Stimulated activated CD4-positive, alpha-beta T cell treated with anti-CD3 and anti-CD28 coated beads, Interleukin-1b, Interleukin-23, amount 100 ng/mL, for 1 hour (primary cell): ENCODE measurements at places on chromosomes 3 and 15.

DNA sequence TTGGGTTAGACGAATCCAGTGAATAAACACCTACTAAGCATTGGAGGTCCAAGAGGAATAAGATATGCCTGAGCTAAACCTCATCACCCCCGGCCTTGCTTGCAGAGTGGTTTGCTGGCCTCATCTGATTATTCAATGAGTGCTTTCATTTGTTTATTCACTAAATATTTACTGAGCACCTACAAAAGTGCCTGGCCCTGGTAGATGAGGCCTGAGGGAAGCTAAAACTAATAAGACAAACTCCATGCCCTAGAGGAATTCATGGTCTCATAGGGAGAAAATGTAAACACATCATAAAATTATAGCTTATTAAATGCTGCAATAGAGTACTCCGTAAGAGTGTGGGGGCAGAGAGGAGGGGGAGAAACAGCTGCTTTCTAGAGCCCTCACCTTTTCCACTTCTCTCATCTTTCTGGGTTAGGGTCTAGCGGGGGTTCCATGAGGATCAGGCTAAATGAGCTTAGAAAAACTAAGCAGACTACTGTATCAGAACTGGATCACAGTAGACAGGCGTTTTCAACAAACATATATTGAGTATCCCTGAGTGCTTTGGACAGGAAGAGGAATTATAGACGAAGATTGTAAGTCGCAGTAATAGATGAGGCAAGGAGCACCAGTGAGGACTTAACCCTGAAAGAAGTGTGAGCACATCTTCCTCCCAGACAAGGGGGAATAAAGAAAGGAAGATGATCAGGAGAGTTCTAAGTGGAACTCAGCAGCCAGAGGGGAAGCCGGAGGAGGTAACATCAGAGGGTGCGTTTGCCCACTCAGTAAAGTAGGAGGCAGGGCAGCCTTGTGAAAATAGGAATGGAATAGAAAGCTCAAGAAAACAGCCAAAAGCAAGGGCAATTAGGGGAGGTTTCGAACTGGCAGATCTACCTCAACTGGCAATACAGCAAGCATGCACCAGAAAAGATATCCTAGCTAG, 31.5 kb upstream of the LAMP3 start:
- no peak for DNase-seq

GRCh38 chr3:147846293-147846692, 437.1 kb downstream of the ZIC1 start:
- no peak for DNase-seq

- no peak for DNase-seq
Measured at GRCh38 chr3:12465836-12466225, 18.4 kb upstream of the TSEN2 start.

- no peak for DNase-seq
Measured at GRCh38 chr3:50268703-50269451, at the start of gene SEMA3B. Gene SEMA3B (plus strand): TSS chr3:50269147. CDS start chr3:50269241, 94 bp downstream.

DNA sequence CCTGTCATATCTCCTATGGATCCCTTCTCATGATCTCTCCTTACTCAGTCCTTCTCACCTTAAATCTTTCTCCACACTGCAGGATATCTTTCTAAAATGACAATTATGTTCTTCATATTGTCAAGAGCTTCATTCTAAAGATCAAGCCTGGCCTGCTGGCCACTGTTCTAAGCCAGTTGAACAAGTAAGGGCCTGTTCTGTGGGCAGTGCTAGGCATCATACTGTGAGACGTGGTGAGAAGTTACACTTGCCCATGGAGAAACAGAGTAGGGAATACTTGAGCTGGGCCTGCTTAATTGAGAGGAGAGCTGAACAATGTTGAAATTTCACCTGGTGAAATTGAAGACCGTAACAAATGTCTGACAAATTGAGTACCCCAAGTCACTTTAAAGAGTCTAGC, 184.1 kb upstream of the RASGRP1 start:
- DNase-seq: no peak

DNA sequence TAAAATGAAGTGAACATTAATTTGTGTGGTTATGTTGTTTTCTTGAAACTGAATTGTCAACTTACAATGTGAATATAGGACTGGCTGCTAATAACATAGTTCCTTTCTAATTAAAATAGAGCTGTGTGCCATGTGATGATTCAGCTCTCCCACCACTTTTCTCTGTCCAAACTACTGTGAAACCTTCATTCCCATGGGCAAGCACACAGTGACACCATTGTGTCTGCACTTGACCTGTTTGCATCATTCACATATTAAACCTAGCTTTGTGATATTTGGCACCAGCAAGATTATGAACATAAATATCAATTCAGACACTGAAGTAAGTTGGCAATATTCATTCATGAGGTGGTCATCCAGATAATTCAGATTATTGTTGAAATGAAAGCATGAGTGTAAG, 78.8 kb upstream of the TCF12 start:
- no peak for DNase-seq

GRCh38 chr3:193940526-193940925, 195.4 kb upstream of the HES1 start:
- no peak for DNase-seq

- no peak for DNase-seq
Measured at GRCh38 chr3:182925330-182925943, 54.9 kb downstream of the DCUN1D1 start.

DNA sequence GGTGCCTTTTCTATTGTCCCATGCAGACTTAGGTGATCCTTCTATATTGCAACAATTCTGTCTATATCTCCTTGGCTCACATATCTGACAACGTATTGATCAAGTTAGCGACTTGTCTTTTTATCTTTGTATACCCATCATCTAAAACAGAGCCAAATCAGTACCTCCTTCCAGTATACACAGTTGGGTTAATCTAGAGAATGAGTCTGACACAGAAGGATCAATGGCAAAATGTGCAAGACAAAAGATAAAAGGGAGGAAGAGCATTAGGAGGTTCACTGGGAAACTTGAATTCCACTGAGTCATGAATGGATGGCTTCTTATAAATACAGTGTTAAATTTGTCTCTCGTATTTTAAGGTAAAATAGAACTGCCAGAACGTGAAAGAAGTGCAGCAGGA, 6.0 kb downstream of the AADAC start:
- no peak for DNase-seq

GRCh38 chr3:65037861-65038260, 350.1 kb upstream of the ADAMTS9 start:
- DNase-seq: no peak

DNA sequence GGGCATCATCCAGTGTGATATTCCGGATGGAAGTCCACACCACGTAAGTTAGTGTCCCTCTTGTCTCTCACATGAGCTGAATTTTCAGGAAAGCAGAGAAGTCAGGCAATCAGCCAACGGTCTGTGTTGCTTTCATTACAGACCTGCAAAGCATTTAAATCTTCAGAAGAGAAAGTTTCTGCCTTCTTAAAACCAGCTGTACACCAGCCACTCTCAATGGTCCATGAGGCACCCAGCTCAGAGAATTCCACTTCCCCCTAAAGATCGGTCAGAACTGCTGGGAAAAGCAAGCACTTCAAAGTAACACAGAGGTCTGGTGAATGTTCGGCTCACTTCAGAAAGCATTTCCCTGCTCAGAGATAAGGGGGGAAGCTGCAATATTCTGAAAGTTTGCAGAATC, 903.7 kb downstream of the EPHA3 start:
- DNase-seq: no peak

GRCh38 chr3:101719604-101720185, 4.7 kb upstream of the CEP97 start:
- DNase-seq: no peak
